Stimulated activated CD8-positive, alpha-beta memory T cell treated with anti-CD3 and anti-CD28 coated beads, Interleukin-7, amount 100 ng/mL, for 48 hours (primary cell): ENCODE measurements at places on chromosomes 2 and 18.

GRCh38 chr2:112607680-112608438 lies 23.4 kb downstream of the CHCHD5 start:
- no peak for DNase-seq

DNA sequence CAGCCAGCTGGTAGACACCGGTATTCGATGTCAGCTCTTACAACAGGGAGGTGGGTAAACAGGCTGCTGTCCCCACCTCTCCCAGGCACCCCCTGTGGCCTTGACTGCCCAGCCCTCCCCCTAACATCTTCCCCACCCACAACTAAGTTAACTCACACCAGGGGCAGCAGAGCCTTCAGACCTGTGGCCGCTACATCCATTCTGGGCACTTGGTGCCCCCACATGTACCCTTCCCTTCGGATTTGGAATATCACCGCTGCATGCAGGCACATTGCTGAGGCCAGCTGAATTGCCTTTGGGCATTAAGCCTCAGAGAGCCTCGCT lies 130.3 kb downstream of the MYCN start:
- no peak for DNase-seq

DNA sequence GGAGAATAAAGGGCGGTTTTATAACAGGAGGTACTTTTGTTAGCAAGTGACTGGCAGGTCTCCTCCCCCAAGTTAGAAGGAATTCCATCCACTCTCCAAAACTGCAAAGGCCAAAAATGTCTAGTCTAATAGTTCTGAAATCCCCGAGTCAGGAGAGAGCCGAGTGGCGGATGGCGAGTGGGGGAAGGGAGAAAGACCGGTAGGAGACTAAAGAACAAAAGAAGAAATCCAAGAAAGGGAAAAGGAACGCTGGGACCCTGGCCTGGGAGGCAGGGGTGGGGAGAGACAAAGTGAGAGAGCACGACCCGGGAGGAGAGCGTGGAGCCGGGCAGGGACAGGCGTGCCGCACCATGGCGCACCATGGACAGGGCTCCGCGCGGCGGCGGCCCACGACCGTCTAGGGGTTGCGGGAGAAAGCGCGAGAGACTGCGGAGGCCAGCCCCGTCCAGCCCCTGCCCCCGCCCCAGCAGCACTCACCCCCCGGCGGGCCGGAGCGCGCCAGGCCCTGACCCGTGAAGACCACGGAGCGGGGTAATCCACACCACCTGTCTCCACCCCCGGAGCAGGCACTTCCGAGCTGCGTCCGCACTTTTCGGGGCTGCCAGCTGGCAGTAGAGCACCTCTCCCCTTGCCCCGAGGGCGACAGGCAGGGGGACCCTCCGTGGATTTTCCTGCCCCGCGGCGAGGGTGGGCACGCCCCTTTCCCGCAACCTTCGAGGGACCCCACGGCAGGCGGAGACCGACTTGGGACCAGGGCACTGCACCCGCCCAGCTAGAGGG lies 1.6 kb downstream of the CDH2 start:
- no peak for DNase-seq

DNA sequence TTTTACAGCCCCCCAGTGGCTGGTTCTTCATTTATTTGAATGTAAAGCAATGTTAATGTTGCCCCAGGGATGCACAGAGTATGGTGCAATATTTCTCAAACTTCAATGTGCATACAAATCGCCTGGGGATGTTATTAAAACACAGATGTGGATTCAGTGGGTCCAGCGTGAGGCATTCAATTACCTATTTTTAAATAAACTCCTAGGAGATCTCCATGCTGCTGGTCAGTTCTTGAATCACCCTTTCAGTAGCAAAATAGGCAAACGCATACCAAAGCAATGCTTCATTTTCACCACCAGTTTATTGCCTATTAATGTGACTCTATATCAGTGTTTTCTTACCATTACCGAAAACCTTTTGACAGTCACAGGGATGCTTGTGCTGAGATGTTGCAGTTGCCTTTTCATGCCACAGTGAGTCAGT lies 530.7 kb downstream of the CBLN2 start:
- DNase-seq = no peak

GRCh38 chr18:1002653-1003178 lies 98.0 kb downstream of the ADCYAP1 start:
- no peak for DNase-seq

DNA sequence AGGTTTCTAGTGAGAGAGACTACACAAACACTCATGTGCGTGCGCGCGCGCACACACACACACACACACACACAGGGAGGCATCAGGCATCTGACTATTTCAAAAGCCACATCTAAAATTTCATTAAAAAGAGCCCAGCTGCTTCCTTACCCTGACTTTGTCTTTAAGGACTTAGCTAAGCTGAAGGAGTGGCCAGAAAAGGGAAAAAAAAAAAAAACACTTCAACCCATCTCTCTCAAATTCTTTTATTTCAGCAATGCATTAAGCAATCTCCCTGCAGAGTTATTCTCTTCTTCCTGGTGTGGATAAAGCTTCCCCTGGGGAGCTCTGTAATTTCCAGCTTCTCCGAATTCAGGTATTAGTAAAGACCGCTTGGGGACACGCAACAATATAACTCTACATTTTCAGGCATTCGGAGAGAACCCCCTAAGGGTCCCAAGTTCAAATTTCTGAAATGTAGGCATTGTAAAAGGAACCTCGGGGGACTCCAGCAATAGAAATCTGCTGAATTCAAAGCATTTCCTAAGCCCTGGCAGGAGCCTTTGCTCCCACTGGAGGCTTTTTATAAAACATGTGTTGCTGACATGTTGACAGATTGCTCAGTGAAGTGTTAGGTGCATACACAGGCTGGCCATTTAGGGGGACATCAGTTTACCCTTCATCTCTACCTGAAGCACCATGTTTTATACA lies 67.0 kb downstream of the ZNF521 start:
- no peak for DNase-seq

- DNase-seq = no peak
These were observed 9.4 kb downstream of the CYP26B1 start for GRCh38 chr2:72138011-72138881.

DNA sequence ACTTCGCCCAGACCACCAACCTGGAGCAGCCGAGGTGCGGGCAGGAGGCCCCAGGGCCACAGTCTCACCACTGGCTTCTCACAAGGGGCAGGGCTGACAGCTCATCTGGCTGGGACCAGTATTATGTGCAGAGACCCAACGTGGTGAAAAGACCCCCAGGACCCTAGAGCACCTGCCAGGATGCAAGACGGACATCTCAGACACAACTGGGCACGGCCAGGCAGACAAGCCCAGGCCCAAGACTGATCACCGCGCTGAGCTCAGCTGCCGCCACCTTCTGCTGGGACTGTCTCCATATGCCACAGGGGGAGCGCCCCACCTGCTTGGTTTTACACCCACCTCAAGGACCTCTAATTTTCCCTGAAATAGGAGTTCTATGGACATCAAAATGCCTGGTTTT lies 23.2 kb downstream of the HDAC4 start:
- no peak for DNase-seq

- no peak for DNase-seq
These were observed 43.1 kb downstream of the INHBB start for GRCh38 chr2:120389036-120389391.

- DNase-seq = no peak
These were observed 377.9 kb downstream of the SLC4A3 start for GRCh38 chr2:220005362-220005761.

DNA sequence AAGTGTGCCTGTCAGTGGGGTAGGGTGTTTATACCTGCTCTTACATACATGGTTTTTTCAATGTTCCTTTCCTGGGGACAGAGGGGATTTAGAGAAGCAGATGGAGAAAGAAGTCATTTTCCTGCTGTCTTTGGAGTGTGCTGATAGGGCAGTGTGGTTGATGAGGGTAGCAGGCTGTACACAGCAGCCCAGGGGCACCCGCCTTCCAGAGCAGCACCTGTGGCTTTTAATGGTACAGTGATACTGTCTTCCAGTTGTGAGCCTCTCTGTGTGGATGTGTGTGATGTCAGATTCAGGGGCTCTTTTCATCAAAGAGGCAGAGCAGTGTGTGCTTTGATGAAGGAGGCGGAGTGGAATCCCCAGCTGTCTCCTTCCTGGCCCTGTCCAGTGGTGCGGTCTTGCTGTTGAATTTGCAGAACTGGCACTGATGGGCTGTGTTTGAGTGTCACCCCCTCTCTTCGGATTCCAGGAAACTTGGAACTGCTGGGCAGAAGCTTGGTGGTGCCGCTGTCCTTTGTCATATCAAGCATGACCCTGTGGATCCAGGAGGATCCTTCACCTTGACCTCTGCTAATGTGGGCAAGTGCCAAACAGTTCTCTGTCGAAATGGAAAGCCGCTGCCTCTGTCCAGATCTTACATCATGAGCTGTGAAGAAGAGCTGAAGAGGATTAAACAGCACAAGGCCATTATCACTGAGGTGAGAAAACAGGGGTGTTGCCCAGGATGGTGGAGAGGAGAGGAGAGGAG lies 259.8 kb downstream of the PHLPP1 start:
- DNase-seq = no peak

DNA sequence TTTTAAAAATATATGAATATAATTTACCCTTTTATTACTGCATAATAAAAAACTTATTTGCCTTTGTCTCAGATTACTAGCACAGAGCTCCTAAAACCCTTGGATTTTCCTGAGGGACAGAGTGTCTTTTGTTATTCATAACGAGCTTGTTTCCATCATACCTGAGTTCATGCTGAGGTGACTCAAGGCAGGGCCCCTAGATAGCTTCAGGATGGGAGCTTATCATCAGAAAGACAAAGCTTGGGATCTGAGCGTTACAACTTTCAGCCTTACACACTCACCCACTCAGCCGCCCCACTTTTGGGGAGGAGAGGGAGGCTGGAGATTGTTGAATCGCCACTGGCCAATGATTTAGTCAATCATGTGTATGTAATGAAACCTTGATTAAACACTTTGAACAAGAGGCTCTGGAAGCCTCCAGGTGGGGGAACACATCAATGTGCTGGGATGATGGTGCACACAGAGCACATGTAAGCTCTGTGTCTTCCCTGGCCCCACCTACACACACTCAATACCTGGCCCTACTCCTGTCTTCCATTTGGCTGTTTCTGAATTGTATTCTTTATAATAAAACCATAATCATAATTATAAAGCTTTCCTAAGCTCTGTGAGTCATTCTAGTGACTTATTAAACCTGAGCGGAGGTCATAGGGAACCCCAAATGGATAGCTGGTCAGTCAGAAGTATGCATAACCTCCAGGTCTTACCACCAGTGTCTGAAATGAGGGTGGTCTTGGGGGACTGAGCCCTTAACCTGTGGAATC lies 28.5 kb upstream of the DNAH7 start:
- DNase-seq = no peak

DNA sequence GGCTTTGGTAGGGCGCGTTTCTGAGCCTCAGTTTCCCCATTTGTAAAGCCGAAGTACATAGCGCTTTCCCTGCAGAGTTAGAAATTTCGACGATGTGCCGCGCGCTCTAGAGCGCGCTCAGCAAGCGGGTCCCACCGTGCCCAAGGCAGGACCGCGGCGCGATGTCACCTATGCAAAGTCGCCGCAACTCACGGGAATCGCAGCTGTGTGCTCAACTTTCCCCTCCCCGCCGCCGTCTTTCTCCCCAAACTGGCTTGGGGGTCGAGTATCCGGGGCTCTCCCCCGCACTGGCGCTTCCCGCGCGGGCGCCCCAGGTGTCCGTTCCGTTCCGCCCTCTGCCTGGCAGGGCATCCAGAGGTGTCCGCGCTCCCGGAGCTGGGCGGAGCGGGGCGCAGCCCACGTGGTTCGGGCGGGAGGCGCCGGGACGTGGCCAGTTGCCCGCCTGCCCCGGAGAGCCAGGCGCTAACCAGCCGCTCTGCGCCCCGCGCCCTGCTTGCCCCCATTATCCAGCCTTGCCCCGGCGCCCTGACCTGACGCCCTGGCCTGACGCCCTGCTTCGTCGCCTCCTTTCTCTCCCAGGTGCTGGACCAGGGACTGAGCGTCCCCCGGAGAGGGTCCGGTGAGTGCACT lies at the start of gene MLPH:
Gene MLPH (plus strand): TSS at position 433 of the 630 bp plus-strand sequence. CDS start 6,176 bp downstream, outside the sequence.
- no peak for DNase-seq
